ENCODE measurements at places on chromosomes 11 and 22.

DNA sequence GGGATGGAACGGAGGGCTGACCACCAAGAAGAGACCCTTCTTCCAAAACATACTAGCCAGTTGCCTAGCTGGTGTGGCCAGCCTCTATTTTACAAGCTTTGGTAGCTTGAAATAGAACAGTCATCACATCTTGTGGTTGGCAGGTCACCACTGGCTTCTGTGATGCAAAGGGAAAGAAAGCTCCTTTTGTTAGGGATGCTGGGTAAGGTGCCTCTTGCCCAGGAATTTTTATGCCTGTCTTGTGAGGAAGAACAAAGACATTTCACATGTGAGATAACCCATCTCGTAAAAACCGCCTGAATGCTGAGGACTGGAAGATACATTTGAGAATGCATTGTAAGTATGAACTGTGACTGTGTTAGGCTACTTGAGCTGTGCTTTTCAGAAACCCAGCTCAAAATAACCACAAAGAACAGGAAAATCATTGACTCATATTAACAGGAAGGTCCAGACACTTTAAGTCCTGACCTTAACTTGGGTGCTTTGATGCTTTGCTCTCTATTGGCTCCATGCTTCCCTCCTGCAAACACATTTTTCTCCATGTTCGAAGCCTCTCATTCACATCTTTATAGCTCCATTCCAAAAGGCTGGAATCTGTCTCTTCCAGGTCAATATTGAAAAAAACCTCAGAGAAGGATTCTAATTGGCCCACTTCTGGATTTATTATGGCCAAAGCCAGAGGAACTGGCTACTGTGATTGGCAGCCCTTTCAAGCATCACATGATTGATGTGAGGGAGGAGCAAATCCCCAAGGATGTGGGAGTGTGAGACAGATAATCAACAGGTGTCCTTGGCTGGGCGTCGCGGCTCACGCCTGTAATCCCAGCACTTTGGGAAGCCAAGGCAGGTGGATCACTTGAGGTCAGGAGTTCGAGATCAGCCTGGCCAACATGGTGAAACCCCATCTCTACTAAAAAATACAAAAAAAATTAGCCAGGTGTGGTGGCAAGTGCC, 53.9 kb downstream of the MICAL2 start:
- DNase-seq = no peak

DNA sequence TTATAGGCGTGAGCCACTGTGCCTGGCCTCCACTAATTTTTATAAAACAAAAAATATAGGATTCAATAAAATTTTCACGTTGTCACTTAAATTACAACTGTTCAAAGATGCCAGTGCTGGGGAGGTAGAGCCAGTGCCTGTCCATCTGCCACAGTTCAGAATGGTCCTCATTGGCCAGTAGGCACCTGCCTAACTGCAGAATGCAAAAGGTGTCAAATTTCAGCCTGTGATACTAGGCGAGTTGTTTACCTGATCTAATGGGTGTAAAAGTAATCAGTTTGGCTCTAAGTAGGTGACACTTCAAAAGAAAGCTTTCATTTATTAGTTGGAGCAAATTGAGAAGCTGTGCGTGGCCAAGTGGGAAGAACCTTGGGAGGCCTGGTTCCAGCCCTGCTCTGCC, 2.4 kb downstream of the SMARCB1 start:
- DNase-seq = no peak

- DNase-seq = no peak
These were observed 24.4 kb upstream of the DGCR8 start for GRCh38 chr22:20055654-20056053.

GRCh38 chr11:108915666-108916065, 250.8 kb downstream of the DDX10 start:
- no peak for DNase-seq

- no peak for DNase-seq
These were observed 975.5 kb upstream of the CCDC90B start for GRCh38 chr11:84261707-84262106.

GRCh38 chr11:4677948-4678347, 19.7 kb downstream of the OR51E2 start:
- no peak for DNase-seq

DNA sequence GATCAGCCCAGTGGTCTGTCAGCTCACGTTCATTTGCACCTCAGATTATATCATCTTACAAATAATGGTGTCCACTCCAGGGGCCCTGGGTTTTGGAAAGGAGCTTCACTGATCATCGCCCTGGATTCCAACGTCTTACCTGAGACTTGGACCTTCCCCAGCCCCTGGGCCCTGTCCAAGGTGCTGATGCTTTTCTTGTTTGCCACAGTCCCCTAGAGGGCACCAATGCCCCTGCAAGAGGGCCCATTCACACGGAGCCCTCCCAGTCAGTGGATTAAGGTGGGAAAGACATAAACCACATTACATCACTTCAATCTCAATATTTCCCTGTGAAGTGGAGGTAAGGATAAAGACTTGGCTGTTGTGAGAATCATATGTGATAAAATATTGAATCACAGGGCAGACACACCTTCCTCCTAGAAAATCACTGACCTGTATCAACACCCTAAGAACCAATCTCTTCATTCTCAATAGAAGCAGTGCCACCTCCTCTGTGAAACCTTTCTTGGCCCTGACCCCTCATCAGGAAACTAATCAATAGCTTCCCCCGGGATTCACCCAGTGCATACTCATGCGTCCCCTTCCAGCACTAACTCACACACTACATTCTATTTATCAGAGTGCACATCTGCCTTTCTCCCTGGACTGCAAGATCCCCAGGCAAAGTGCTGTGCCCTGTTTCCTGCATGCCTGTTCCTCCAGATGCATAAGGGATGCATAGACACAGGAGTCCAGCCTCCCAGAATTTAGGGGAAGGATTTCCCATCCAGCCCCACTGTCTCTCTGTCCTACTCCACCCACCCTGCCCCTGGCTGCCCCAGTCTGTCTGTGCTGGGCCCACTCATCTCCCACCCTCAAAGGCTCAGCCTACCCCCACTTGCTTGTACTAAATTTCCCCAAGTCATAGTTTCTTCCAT, 167.0 kb downstream of the BUD13 start:
- peak; percentile 5 for DNase-seq

DNA sequence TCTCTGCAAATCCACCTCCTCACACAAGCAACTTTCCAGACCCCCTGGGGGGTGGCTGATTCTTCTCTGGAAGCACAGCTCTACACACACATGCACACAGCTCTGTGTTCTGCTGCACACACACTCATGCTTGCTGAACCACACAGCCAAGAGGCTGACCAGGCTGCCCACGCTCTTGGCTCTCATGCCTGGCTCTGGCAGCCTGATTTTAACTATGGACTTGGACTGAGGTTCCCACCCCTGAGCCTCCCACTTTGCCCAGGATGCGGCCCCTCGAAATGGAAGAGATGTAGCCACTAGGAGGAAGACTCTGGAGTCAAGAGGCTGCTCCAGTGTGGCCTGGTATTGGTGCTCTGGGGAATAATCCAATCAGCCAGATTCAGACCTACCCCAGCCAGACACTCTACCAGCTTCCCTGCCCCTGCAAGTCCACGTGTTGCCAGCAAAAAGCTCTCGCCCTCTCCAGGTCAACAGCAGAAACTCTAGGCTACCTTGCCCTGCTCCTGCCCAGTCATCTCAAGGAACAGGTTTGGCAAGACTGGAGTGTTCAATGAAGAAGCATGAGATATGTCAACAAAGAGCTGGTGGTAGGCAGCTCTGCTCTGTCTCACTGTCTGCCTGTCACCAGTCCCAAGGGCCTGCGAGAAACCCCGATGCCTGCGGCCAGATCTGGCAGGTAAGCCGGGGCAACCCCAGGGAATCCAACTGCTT, 8.8 kb upstream of the CASTOR1 start:
- DNase-seq = no peak

DNA sequence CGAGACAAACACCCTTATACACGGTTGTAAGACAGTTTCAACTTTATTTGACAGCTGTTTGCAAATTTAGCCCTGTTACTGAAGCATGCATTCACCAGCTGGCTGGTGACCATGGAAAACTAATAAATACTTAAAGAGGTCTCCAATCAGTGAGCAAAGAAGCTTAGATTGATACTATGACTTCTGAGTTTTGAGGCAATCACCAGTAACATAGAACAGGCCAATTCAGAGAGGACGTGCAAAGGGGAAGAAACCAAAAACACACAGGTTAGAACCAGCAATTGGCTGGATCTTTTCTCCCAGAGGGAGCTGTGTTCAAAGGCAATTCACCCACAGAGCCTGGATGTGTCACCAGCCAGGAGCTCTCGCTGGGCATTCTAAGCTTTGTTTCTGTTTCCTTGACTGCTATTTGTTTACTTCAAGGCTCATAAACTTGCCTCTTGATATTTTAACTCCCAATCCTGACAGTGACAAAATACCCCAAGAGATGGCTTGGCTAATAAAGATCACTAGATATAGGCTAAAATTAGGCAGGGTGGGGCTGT, 113.6 kb upstream of the MTMR2 start:
- no peak for DNase-seq

DNA sequence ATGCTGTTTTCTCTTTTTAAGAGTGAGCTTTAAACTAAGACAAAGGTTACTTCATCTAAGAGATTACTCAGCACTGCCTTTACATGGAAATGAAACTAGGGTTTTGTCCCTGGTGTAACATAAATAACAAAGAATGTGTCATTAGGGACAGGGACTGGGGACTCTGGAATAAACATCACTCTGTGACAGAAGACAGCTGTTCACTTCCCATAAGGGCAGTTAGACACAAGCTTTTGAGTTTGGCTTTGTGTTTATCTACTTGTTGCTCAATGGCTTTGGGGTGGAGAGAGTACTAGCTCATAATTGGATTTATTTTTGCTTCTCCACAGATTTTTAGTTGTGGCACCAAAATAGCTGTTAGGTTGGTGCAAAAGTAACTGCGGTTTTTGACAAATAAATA, 154.5 kb downstream of the OR4C45 start:
- DNase-seq = no peak

DNA sequence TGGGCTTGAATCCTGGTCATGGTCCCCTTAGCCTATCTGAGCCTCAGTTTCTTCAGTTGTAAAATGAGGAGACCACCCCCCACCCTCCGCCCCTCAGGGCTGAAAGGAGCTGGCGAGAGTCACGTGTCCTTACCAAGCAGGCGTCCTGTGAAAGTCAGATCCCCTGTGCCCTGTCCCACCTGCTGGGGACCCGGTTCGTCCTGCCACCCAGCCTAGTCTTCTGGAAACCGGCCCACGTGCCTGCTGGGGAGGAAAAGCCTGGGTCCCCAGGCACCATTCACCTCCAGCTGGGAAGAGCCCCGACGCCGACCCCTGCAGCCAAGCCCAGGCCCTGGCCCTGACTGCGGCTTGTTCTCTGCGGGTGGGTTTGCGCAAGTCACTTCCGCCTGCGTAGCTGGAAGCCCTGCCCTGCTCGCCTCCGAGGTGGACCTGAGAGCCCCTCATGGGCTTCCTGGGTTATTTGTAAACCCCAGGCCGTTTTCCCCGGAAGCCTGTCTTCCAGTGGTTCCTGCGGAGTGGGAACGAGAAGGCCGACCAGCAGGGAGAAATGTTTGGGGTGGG, 679 bp upstream of the SSH3 start:
- DNase-seq = no peak

GRCh38 chr22:27982106-27982505, 63.0 kb upstream of the PITPNB start:
- DNase-seq = no peak

DNA sequence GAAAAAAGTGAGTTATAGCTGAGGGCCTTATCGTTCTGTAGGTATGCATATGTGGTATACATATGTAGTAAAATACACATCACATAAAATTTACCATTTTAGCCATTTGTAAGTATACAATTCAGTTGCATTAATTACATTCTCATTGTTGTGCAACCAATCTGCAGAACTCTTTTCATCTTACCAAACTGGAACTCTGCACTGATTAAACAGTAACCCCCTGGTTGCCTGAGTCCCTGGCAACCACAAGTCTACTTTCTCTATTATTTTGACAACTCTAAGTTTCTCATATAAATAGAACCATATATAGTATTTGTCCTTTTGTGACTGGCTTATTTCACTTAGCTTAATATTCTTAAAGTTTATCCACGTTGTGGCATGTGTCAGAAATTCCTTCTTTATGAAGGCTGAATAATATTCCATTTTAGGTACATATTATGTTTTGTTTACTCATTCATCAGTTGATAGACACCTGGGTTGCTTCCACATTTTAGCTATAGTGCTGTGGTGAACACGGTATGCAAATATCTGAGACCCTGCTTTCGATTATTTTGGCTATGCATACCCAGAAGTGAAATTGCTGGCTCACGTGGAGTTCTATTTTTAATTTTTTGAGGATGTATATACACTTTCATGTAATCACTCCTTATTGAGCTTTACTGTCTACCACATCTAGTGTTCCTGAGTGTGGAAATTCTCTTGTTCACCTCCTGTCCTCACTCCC, 1.6 kb upstream of the DDX10 start:
- no peak for DNase-seq

DNA sequence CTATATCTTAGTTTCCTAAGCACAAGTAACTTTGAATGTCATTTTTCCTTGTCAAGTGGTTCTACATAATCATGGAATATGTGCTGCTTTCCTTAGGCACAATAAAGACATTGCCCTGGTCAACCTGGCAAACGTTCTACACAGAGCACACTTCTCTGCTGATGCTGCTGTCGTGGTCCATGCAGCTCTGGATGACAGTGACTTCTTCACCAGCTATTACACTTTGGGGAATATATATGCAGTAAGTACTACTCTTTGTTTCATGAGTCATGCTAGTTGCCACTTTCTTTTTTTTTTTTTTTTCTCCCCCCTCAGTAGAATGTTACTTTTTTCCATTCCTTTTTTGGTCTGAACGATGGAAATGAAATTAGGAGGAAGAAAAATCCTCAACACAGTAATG, 38.5 kb downstream of the TTC17 start:
- DNase-seq = no peak

GRCh38 chr11:82003671-82004515, 729.8 kb downstream of the FAM181B start:
- no peak for DNase-seq

- DNase-seq = no peak
These were observed 70.5 kb downstream of the FEZ1 start for GRCh38 chr11:125425601-125426000.

DNA sequence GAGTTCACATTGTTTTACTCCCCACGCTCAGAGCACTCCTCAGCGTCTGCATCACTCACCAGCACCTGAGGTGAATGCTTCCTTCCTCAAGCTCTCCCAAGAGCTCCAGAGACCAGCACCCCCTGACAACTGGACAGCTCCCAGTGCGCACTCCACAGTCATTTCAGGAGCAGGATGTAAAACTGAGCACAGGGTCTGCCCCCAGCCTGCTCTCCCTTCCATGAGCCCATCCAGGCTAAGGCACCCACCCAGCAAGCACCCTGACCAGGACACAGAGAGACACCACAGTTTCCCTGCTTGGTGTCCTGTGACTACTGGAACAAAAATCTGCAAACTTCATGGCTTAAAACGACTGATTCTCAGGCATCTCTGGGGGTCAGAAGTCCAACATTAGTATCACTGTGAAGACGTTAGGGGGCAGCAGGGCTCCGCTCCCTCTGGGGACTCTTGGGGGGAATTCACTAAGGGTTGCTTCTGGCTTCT, 3.3 kb downstream of the SCGB1D2 start:
- no peak for DNase-seq
